Globus pallidus (tissue), 1 donor: ENCODE measurements at places on chromosomes 6 and 20.
A peak's percentile ranks its signal among the peaks of the same experiment; 100 is the strongest.

GRCh38 chr20:6012179-6012578 lies 41.7 kb downstream of the LRRN4 start:
- no peak for DNase-seq

- no peak for DNase-seq
Observed at GRCh38 chr6:183668-184067, 108.6 kb upstream of the DUSP22 start.

- DNase-seq, result no peak
Observed at GRCh38 chr6:90274451-90275030, 22.1 kb downstream of the BACH2 start.

GRCh38 chr6:25439368-25439767 lies 160.2 kb downstream of the CARMIL1 start:
- no peak for DNase-seq

GRCh38 chr6:155472886-155473285 lies 17.2 kb upstream of the NOX3 start:
- no peak for DNase-seq

- no peak for DNase-seq
Observed at GRCh38 chr6:143803769-143804568, 39.2 kb upstream of the LTV1 start.

DNA sequence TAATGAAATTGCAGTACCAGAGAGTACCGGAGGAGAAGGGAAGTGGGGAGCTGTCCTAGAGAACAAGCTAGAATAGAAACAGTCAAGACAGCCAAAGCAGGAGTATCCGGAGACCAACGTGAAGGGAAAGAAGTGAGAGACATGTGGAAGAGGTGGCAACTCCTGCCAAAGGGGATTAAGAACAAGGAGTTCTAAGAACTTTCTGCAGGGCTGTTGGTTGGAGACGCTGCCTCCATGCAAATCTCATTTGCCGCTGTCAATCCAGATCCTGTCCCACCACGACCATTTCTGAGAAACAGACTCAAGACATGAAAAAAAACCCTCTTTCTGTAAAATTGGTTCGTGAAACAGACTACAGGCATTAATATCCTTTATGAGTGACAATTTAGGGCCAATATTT lies 595.7 kb downstream of the PTPRT start:
- DNase-seq, result no peak

- no peak for DNase-seq
Observed at GRCh38 chr6:148263010-148263409, 79.6 kb upstream of the SASH1 start.

DNA sequence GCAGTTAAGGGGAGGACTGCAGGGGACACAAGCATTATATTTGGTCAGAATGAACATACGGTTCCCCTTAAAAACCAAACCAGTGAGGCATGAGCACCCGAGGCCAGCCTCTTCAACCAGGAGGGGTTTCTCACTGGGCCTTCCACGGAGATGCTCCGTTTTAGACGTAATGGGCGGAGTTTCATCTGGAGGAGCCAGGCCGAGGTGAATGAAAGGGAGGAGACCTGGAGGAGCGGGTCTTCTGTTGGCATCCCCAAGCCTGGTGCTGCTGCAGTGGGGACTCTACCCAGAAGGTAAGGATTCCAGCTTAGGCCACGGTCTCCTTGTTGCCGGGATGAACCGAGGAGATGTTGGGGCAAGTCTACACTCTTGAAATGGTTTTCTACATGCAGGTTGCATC lies 47.4 kb downstream of the ADNP start:
- DNase-seq, result no peak

GRCh38 chr20:25484224-25484846 lies 76.9 kb downstream of the GINS1 start:
- no peak for DNase-seq

GRCh38 chr6:62740596-62740995 lies 454.6 kb upstream of the KHDRBS2 start:
- no peak for DNase-seq

- DNase-seq, result no peak
Observed at GRCh38 chr6:41408576-41408975, 73.2 kb downstream of the NCR2 start.

DNA sequence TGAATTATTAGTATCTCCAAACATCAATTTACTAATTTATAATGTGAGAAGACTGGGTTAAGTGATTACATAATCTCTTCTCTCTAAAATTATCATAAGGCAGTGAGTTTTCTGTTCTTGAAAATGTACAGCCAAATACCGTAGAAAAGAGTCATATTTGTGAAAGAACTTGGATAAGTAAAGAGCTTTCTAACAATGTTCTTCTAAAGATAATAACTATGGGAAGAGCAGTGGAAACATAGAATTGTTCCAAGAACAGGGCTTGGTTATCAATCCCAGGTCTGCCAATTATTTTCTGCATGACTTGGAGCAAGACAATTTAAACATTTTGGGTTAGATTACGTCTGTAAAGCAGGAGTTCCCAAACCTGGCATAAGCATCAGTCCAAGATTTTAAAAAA lies 198.1 kb upstream of the SGK1 start:
- DNase-seq, result no peak

GRCh38 chr6:102114402-102114801 lies 720.9 kb downstream of the GRIK2 start:
- no peak for DNase-seq

DNA sequence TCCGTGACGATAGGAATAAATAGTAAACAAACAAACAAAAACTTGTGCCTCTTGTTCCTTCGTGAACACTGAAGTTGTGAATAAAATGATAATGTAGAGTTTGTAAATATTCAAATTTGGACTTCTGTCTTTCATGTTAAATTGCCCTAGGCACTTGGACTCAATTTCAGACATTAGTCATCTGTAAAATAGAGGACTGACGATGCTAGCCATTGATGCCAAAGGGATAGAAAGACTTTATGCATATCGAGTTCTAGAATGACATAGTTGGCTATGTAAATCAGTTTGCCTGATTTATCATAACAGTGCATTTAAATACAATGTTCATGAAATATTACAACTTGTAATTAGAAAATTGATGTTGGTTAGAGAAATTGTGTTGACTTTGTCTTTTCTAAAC lies 45.9 kb upstream of the FLRT3 start:
- DNase-seq, result no peak

GRCh38 chr6:119110601-119111548 lies 32.4 kb upstream of the FAM184A start:
- peak; percentile 61 for DNase-seq

DNA sequence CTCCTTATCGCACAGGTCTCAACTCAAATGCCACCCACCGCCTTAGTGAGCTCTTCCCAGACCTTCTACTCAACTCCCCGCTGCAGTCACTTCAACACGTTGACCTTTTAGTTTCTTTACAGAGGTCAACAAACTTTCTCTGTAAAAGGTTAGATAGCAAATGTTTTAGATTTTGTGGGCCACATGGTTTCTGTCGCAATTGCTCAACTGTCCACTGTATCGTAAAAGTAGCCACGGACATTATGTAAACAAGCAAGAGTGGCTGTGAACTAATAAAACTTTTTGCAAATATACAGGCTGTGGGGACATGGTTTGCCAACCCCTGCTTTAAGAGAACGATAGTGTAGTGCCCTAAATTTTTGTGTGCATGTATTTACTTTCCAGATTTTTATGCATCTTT lies 247.6 kb upstream of the TSHZ2 start:
- DNase-seq, result no peak

- DNase-seq, result no peak
Observed at GRCh38 chr20:3325864-3326263, 81.6 kb downstream of the DNAAF9 start.

- DNase-seq, result no peak
Observed at GRCh38 chr6:142359271-142359960, 57.6 kb downstream of the ADGRG6 start.

GRCh38 chr6:33750244-33750991 lies 3.7 kb upstream of the IP6K3 start:
- DNase-seq, result no peak

- DNase-seq, result peak; percentile 5
Observed at GRCh38 chr20:53621482-53622246, 28.0 kb upstream of the ZNF217 start.

DNA sequence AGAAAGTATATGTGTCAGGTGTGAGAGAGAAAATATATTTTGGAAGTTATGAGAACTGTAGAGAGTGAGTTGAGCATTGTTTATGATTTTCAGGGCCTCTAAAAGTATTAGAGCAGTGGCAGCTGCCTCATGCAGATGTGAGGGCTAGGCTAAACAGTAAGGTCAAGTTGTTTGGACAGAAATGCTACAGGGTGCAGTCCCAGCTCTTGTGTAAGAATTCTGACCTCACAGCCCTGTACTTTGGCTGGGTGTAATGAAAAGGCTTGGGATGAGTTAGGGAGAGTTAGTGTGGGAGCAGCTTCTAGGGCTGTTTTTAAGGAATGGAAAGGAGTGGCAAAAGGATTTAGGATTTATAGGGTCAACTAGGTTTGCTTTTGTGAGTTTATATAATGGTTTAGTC lies 764.8 kb upstream of the ADGRB3 start:
- no peak for DNase-seq

- peak; percentile 26 for DNase-seq
Observed at GRCh38 chr6:11323666-11324452, 91.4 kb upstream of the NEDD9 start.

DNA sequence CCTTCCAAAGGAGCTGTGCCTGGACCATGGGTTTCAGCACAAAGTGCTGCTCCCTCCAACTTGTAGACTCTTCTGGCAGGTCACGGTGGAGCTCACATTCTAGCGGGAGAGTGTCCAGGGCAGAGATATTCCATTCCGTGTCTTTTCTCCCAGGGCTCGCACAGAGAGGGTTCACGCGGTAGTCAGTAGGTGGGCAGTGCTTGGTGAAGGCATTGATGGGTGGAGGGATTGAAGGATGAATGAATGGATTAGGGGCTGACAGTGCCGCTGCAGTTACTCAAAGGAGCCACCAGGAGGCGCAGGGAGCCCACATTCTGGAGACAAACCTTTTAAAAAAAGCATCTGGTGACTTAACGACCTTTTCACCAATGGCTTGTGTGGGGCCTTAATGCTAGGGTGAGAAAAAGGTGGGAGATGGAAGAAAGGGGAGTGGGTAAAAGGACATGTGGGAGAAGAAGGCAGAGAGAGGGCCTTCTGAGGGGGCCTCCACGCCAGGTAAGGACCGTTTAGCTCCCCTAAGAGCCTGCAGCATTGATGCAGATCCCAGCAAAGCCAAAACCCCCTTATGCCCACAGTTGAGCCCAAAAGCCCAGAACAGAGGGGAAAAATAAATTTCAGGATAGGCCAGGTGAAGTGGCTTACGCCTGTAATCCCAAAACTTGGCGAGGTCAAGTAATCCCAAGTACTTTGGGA lies 17.5 kb upstream of the FAM110A start:
- no peak for DNase-seq

- no peak for DNase-seq
Observed at GRCh38 chr6:50819466-50819903, 814 bp downstream of the TFAP2B start.

DNA sequence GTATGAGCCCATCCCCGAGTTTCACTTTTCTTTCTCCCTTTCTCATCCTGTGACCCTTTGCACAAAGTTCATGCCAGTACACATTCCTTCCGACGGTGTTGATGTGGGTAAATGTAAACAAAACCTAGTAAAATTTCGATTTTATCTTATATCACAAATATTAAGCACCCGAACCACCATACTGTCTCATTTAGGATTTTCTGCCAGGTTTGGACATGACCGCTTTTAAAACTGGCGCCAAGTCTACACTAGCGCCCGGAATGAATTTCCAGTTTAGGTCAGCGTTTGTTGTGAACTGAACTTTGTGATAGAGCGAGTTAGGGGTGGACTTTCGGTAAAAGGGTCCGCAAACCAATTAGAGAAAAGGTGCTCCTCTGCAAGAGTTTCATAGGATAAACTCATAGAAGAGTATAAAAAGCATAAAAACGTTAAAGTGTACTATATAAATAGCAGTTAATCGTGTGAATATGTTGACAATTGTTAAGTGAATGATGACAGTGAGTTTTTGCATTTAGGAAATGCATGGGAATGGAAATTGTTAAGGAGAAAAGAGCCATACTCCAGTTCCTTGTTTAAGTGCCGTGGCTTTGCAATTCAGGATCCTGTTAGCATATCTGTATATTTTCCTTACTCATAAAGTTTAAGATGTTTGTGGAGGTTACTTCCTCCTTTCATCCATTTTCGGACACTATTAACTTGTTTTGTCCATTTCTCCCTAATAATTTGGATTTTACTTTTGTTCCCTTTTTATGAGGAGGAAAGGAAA lies 937 bp downstream of the AKAP7 start:
- peak; percentile 65 for DNase-seq

- DNase-seq, result no peak
Observed at GRCh38 chr6:56765494-56765893, 122.8 kb upstream of the DST start.

DNA sequence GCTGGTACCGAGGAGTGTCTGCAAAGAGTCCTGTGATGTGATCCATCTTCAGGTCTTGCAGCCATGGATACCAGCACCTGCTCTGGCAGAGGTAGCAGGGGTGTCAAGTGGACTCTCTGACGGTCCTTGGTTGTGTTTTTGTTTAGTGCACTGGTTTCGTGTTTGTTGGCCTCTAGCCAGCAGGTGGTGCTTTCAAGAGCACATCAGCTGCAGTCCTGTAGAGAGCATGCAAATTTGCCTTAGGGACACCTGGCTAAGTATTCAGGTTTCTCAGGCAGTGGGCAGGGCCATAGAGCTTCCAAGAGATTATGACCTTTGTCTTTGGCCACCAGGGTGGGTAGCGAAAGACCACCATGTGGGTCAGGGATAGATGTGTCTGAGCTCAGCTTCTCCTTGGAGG lies 14.5 kb upstream of the RGS17 start:
- no peak for DNase-seq

DNA sequence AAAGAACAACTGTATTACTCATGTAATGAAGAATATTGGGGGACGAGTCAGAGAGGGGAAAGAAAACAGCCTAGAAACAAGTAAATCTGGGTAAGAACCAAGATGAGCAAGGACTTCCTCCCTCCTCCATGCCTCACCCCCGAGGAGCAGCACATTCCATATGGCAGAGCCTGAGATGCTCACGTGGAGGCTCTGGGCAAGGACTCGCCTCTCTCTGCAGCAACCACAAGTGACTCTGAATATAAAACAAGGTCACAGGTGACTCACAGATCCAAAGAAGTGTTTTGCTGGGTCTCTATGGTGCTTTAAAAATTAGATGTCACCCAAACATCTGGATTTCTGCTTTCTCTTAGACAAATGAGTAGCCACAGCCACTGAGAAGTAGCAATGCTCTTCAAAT lies 453.0 kb upstream of the SULF2 start:
- DNase-seq, result no peak

GRCh38 chr6:55913228-55914195 lies 38.1 kb upstream of the BMP5 start:
- no peak for DNase-seq

DNA sequence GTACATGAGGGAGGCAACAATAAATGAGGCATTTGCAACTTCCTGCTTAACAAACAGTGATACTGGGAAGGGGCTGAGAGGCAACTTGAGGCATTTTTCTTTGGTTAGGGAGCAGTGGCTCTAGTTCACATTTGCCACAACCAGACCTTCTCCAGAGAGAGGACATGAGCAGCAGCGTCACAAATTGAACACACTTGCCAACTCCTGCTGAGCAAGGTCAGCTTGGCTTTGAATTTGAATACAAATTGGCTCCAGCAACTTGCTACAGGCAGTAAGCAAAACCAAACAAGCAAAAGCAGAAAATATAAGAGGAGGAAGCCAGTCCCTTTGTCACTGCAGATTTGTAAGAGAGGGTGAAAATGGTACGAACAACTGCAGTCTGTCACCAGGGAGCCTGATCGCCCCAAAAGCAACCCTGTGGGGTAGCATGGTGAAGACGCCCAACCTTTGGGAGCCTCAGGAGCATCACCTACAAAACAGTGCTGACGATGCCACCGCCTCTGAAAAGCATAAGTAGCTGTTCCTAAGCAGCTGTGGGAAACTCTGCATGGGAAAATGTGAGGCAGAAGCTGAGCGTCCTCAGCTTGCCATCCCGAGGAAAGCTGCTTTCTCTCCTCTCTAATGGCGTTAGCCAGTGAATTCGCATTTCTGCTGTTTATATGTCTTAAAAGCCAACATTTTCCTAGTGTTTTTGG lies 378.7 kb downstream of the RNGTT start:
- no peak for DNase-seq
